Fibroblast of the conjunctiva (primary cell): ENCODE measurements at places on chromosomes 4 and X.

GRCh38 chr4:173045571-173045970 lies 123.0 kb upstream of the GALNT7 start:
- DNase-seq: no peak

- DNase-seq: no peak
These were observed 3.4 kb downstream of the MAGEB5 start for GRCh38 chrX:26219351-26219750.

- no peak for DNase-seq
These were observed 155.5 kb downstream of the SLC7A11 start for GRCh38 chr4:138086611-138087041.

- DNase-seq: no peak
These were observed 35.8 kb upstream of the PRDM8 start for GRCh38 chr4:80161413-80162058.

GRCh38 chrX:26146024-26146423 lies 7.9 kb downstream of the MAGEB18 start:
- DNase-seq: no peak

- peak; percentile 77 for DNase-seq
These were observed 177.4 kb upstream of the SCML1 start for GRCh38 chrX:17559728-17560379.

DNA sequence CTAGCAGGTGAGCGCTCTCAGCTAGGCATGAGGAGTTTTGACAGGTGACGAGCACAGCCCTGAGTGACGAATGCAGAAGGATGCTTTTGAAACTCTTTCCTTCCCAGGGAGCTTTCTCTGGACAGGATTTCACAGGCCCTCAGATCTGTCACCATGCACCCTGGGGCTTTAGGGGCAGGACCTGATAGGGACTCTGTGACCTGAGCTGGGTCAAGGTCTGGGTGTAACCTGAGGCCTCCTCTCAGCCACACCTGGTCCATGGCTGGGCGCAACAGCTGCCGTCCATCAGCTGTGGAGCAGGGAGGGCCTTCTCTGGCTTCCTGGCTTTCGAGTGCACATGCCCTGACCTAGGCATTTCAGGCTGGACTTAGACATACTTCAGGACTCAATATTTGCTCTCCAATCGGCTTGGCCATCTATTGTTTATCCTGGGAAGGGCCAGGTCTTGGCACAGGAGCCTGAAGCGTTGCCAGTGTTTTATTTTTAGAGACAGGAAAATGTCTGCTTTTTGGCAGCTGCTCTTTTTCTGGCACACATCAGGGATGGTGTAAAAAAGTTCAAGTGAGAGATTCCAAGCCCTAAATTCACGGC lies 56.4 kb downstream of the C4orf51 start:
- DNase-seq: peak; percentile 62

DNA sequence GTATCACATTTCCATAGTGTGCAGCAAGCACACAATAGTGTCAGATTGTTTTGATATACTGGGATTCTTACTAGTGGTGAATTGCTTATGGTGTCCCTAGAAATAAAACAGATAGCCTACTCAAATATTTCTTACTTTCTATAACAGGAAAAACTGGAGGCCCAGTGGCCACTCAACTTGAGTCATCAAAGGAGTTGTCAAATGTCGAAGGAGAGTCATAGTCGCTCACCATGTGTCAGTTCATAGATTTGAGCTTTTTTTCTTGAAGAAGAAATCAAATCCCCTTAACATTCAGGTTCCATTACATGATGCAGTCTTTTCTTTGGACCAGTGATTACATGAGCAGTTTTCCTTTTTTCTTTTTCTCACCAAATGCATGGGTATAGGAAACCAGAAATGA lies 1271.0 kb downstream of the RAPGEF2 start:
- DNase-seq: no peak

DNA sequence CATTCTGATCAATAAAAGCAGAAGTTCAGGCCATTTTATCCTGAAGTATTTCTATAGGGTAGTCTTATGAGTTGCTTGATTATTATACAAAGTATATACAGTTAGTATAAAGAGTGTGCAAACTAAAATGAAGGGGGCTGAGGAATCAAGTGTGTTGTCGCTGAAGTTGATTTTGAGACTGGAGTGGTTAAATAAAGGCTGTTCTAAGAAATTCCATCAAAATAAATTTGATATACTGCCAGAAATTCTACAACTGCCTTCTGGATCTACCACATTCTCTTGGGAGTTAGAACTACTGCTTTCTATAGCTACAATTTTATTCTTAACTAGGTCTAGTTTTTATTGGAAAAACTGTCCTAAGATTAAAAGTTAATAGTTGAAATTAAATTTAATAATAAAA lies 12.4 kb downstream of the EDNRA start:
- DNase-seq: no peak

DNA sequence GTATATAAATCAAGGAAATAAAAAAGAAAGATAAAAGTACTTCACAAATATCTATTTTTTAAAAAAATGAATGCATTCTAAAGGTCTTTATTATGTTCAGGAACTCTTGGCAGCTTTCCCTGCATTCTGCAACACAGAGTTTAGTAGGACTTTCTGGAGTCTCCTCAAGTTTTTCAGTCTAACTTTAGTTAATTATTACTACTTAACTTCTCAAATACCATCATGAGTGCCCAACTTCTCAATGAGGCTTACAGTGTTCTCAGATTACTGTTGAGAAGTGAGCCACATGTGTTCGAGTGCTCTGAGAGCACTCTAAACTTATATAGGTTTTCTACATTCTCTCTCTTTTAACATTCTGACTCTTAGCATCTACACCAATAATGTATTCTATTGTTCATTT lies 1852.9 kb upstream of the PCDH10 start:
- no peak for DNase-seq

DNA sequence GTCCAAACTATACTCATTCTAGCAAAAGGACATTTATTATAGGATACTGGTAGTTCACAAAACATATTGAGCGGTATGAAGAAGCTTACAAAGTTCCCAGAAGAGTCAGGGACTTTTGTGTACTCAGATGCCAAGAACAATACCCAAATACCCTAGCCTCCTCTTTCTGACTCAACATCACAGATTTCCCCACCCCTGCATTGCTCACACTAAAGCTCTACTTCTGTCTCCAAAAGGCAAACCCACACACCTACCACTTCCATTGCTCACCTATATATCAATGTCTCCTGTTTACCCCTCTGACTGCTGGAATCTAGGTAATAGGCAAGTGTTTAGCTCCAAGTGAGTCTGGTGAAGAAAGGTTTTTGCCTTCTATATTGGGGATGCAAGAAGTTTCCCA lies 100.7 kb upstream of the HCCS start:
- DNase-seq: no peak

DNA sequence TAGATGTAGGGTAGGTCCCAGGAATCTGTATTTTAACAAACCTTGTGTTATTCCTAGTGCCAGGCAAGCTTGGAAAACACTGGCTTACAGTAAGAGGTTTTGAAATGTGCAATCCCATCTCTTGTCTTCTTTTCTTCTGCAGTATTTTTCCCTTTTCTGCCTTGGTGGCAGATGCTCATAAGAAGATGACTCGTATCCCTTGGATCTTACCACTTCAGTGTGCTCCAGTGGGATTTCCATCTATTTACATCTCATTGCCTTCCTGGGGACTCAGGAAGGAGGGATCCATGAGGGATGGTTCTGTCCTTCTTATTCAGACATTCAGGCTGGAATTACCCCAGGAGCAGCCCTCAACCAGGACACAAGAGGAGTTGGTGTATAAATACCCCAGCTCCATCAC lies 136.6 kb downstream of the NHS start:
- DNase-seq: no peak

- DNase-seq: no peak
These were observed 296.2 kb upstream of the FAT1 start for GRCh38 chr4:187019896-187020295.

DNA sequence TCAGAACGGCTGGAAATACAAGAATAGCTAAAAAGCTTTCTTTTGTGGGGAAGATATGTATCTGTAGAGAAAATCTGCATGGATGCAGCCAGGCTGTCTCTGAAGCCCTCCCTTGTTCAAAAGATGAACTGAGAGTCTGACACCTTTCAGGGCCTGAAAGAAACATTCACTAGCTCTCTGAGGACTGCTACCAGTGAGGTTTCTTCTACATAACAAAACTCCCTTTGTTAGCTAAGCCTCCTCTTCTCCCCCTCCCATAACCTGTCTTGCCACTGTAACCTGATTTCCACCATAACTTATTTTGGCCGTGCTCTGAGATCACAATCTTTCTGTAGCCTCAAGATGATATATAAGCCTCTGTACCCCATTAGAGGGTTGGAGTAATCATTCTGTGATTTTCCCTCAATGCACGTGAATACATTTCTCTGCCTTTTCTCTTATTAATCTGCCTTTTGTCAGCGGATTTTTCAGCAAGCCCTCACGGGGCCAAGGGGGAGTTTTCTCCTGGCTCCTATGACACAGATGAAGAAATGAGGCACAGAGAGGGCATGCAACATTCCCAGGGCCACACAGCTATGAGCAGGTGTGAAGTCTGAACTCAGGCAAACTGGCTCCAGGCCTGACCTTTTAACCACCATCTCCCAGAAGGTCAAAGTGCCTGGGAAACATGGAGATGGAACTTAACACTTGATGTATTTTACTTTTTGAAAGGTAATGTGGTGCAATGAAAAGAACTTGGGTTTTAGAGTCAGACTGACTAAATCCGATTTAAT lies 161.6 kb upstream of the PRDX4 start:
- DNase-seq: no peak

DNA sequence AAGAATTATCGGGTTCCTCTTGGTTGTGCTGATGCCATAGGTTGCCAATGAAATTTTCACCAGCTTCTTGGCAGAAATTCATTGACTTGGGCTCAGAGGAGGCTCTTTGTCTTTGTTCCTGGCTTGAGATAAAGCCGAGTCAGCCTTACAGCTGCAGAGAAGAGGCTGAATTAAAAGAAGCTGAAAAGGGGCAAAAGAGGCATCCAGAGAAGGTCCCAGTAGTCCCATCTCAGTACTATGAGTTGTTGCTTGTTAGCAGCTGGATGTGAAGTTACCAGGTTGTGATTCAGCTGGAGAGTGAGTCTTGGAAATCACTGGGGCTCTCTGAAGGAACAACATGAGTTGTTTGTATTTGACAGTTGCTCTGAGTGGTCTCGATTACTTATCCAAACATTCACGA lies 59.7 kb downstream of the SMAD1 start:
- DNase-seq: peak; percentile 14

DNA sequence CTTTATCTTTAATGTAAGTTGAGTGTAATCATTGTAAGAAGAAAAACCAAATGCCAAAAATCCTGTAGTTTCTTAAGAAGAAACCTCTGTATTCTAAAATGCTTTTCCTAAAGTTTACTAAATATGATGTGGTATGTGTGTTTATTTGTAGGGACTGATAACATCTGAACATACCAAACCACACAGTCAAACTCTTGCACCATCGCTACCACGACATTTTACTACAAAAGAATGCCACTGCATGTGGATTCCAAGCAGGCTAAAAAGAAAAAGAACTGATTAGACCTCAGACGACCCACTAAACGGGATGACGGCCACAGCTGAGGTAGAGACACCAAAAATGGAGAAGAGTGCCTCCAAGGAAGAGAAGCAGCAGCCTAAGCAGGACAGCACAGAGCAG lies 46.1 kb downstream of the LAS1L start:
- no peak for DNase-seq

DNA sequence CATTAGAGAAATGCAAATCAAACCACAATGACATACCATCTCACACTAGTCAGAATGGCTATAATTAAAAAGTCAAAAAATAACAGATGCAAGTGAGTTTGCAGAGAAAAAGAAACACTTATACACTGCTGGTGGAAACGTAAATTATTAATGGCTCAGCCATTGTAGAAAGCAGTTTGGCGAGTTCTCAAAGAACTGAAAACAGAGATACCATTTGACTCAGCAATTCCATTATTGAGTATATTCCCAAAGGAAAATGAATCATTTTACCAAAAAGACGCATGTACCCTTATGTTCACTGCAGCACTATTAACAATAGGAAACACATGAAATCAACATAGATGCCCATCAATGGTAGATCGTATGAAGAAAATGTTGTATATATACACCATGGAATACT lies 75.0 kb downstream of the NAA11 start:
- no peak for DNase-seq

DNA sequence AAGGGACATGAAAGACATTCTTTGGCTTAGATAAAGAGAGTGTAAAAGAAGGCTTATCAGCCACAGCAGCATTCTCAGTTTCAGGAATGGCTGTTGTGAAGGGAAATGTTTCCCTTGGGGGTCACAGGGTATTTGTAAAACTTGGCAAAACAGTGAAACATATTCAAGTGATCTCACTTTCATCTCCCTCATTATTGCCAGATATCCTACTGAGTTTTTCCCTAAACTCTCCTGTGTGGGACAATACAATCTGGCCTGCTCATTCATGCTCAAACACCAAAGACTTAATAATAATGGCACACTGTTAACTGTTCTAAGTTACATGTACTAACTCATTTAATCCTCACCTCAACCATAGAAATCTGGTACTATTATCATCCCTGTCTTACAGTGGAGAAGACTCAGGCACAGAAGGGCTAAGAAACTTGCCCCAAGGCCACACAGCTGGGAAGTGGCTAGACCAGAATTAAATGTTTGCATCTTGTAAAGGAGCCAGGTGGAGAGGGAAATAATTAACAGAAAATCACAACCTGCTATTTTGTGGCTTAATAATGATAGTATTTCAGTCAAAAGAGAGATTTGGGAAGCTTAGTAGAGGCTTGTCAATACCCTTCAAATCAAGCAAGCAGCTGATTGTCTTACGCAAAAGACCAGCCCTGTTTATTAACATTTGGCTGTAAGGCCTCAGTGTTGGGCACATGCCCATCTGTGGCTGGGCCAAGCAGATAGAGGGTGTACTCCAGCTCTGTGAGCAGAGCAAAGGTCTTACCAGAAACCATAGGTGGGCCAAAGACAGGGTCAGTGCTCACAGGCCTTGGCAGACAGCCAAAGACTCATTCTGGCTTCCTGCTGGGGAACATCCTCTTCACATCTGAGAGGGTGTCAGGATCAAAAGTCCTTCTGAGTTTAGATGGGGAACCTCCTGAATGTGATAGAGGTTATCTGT lies 17.3 kb downstream of the SMPX start:
- no peak for DNase-seq

DNA sequence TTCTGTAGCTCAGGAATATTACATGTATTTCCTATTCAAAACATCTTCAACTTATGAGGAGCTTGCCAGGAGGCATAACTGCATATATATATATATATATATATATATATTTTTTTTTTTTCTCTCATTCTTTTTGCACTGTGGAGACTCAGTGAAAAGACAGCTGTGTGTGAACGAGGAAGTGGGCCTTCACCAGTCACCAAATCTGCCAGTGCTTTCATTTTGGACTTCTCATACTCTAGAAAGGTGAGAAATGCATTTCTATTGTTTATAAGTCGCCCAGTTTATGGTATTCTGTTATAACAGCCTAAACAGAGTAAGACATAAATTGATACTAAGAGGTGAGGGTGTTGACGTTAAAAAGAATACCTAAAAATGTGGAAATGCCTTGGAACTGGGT lies 710.6 kb downstream of the TRAM1L1 start:
- DNase-seq: no peak
